Natural killer cell treated with Interleukin-12 subunit alpha and Interleukin-12 subunit beta and Interleukin-15 and Interleukin-18, amount 100 ng/mL, for 72 hours (primary cell): ENCODE measurements at places on chromosomes 4 and X.
A peak's percentile ranks its signal among the peaks of the same experiment; 100 is the strongest.

GRCh38 chr4:43758836-43759235 lies 689.8 kb downstream of the KCTD8 start:
- no peak overlapping the region for H3K27ac ChIP-seq
- H3K36me3 ChIP-seq, result no peaks in the 10 kb centered on the region

DNA sequence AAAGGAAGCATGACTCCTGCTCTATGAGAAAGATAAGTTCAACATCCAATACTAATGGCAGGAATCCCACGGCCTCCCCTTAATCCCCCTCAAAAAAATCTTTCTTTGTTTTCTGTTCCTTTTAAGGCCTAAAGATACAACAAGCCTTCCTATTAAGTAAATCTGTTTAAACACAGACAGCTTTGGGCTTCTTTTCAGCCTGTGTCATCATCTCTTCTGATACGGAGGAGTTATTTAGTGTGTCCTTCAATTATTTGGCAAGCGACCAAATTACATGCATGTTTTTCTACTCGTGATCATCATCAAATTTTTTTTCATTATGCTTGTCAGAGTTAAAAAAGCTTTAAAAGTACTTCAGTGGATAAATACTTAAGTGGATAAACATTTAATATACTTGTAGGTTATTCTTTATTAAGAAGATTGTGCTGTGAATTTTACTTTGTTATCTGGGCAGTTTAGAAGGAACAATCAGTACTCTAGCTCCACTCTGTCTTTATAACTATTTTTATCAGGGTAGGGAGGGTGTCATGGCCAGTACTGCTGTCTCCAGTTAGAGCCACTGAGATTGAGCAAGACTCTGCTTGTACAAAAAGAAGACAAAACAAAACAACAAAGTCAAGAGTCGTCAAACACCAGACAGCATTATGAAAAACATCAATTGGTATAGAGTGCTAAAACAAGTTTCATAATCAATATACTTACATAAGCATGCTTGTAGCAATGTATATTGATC lies 210.7 kb downstream of the PRR32 start:
- no peak overlapping the region for H3K27ac ChIP-seq
- no peak for DNase-seq
- no peaks in the 10 kb centered on the region for H3K27me3 ChIP-seq
- no peak overlapping the region for H3K4me3 ChIP-seq
- no peaks in the 10 kb centered on the region for H3K36me3 ChIP-seq
- no peaks in the 10 kb centered on the region for H3K4me1 ChIP-seq

DNA sequence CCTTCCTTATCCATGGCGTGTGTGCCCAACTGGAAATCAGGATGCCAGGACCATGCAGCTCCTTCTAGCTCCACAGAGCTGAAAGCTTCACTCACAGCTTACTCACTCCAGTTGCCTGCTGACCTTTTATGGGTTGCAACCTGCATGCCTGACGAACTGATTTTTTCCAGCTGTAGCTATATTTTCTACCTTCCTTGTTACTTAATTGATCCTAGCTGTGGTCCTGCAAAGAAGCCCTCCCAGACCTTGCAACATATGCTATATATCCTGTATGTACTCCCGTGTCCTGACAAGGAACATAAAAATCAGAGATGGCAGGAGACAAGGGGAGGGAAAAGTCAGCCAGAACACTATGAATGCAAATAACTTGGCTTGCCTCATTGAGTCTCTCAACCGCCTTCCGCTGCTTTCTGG lies 135.3 kb upstream of the LDB2 start:
- no peaks in the 10 kb centered on the region for H3K36me3 ChIP-seq
- H3K4me1 ChIP-seq, result no peaks in the 10 kb centered on the region
- H3K4me3 ChIP-seq, result no peak overlapping the region
- no peak overlapping the region for H3K27ac ChIP-seq
- H3K27me3 ChIP-seq, result peaks cover 19% of the 10 kb centered on the region
- DNase-seq, result no peak

- no peak overlapping the region for H3K4me3 ChIP-seq
- H3K27ac ChIP-seq, result no peak overlapping the region
- H3K36me3 ChIP-seq, result no peaks in the 10 kb centered on the region
- H3K27me3 ChIP-seq, result peaks cover 5% of the 10 kb centered on the region
- H3K4me1 ChIP-seq, result no peaks in the 10 kb centered on the region
Observed at GRCh38 chrX:37380256-37380655, 31.1 kb downstream of the PRRG1 start.

GRCh38 chrX:135421932-135422809 lies at the start of gene SMIM10L2A:
Gene SMIM10L2A (plus strand): TSS chrX:135421944. CDS start chrX:135422132, 188 bp downstream.
- peaks cover 3% of the 10 kb centered on the region for H3K4me1 ChIP-seq
- no peak within 1 kb of the TSS for H3K27ac ChIP-seq
- no peak for DNase-seq
- H3K36me3 ChIP-seq, result no peaks in the 10 kb centered on the region
- H3K4me3 ChIP-seq, result peak within 1 kb of the TSS; percentile 68
- H3K27me3 ChIP-seq, result peaks cover 8% of the 10 kb centered on the region

DNA sequence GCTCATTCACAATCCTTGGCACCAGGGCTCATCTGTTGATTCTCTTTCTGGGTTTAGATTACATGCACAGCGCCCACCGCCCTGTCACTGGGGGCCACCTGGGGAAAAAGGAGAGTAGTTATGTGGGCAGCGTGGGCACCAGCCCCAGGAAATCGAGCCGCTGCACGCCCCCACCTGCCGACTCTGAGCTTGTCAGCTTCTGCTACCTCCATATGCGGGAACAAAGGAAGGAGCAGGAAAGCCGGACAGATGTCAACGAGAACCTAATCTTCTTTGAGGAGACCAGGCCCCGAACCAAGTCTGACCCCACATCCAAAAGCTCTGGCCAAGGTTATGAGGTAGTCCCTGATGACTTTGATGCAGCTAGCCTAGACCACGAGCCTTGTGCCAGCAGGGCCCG lies 31.0 kb upstream of the PRPS1 start:
- no peak overlapping the region for H3K27ac ChIP-seq
- no peak overlapping the region for H3K4me3 ChIP-seq
- no peaks in the 10 kb centered on the region for H3K4me1 ChIP-seq
- peaks cover 2% of the 10 kb centered on the region for H3K27me3 ChIP-seq

DNA sequence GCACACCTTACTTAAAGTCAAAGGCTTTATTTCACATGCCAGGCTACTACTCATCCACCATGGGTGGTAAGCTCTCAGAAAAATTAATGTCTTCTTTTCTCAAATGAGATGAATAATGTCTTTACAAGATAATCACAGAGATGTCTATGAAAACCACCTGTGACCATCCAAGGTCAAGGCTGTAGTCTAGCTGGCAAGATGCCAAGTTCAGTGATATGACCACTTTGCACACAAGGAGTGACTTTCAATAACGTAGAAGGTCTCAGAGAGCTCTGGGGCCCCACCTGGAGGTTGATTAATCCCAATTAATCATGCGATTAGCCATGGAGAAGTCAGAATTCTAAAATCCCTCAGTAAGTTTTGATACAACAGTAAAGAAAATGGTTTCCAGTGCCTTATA lies 20.5 kb downstream of the ANOS1 start:
- no peak overlapping the region for H3K4me3 ChIP-seq
- no peaks in the 10 kb centered on the region for H3K27me3 ChIP-seq
- H3K4me1 ChIP-seq, result no peaks in the 10 kb centered on the region
- DNase-seq, result no peak

GRCh38 chr4:14783011-14783877 lies 219.0 kb upstream of the CPEB2 start:
- peaks cover 5% of the 10 kb centered on the region for H3K36me3 ChIP-seq
- peak overlapping the region; percentile 42 for H3K4me3 ChIP-seq
- H3K4me1 ChIP-seq, result peaks cover 7% of the 10 kb centered on the region
- H3K27ac ChIP-seq, result peak overlapping the region; percentile 47
- H3K27me3 ChIP-seq, result no peaks in the 10 kb centered on the region
- DNase-seq, result no peak

DNA sequence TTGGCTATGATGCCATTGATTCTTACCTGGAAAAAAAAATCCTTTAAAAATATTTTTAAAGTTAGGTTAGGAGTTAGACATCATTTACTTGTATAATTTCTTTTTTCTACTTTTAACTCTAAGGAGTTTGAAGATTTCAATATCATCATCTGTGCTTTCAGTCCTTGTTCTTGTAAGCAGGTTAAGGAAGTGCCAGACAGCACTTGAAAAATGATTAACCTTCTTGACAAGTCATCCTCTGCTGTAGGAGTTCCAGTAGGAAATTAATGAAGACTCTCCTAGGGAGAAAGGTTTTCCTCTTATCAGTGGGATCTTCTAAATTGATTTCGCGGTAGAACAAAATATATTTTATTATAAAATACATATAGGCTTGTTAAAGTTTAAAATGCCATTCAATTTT lies 29.1 kb upstream of the ANAPC4 start:
- H3K36me3 ChIP-seq, result peaks cover 4% of the 10 kb centered on the region
- no peak overlapping the region for H3K4me3 ChIP-seq
- no peaks in the 10 kb centered on the region for H3K27me3 ChIP-seq
- H3K27ac ChIP-seq, result no peak overlapping the region
- no peak for DNase-seq

GRCh38 chr4:178142724-178143123 lies 700.5 kb upstream of the AGA start:
- DNase-seq, result no peak
- no peak overlapping the region for H3K4me3 ChIP-seq
- H3K27me3 ChIP-seq, result no peaks in the 10 kb centered on the region

- H3K4me3 ChIP-seq, result no peak overlapping the region
- DNase-seq, result no peak
- no peaks in the 10 kb centered on the region for H3K4me1 ChIP-seq
- H3K27me3 ChIP-seq, result peaks cover 54% of the 10 kb centered on the region
Observed at GRCh38 chr4:108355186-108355901, 186.6 kb upstream of the LEF1 start.

- H3K36me3 ChIP-seq, result peaks cover 5% of the 10 kb centered on the region
- no peak for DNase-seq
- H3K4me1 ChIP-seq, result peaks cover 5% of the 10 kb centered on the region
- peaks cover 15% of the 10 kb centered on the region for H3K27me3 ChIP-seq
Observed at GRCh38 chr4:14902342-14902741, 99.9 kb upstream of the CPEB2 start.

DNA sequence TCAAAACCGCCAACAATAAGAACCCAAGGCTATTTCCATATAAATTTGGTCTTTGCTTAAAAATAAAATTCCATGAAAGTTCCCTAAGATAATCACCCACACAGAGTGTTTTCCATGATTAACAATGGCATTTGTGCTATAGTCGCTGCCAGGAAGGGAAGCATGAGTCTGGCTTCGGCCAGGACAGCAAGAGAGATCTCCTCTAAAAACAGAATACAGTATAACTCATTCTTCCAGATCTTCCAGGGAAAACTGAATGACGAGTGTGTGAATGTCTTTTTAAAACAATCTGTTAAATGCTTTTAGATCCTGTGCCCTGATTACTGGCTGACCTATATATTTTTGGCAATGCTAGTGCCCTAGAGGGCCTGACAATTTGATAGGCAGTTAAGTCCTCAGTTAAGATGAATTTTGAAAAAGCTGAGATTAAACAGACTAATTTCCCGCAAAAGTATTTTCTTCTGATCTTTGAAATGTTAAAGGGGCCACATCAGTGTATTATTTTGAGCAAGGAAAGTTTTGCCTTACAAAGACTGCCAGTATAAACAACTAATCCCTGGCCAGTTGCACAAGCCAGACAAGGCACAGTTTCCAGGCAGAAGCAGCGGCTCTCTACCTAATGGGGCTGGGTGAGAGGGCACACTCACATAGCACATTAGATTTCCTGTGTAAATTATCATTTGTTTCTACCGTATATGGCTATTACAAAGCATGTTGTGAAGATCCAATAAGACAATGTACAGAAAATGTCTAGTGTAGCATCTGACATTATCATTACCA lies 127.3 kb downstream of the DCHS2 start:
- no peaks in the 10 kb centered on the region for H3K36me3 ChIP-seq
- no peaks in the 10 kb centered on the region for H3K27me3 ChIP-seq
- no peak overlapping the region for H3K4me3 ChIP-seq
